Islet precursor cell (in vitro differentiated cells): ENCODE measurements at places on chromosomes 2 and 18.

GRCh38 chr2:237700512-237701032, 73.2 kb downstream of the LRRFIP1 start:
- peak; percentile 63 for DNase-seq

- DNase-seq, result no peak
These were observed 654.9 kb upstream of the SYT4 start for GRCh38 chr18:43932140-43932539.

GRCh38 chr2:234405462-234405861, 91.4 kb downstream of the ARL4C start:
- no peak for DNase-seq

GRCh38 chr2:72988041-72988440, 70.7 kb downstream of the EMX1 start:
- no peak for DNase-seq

DNA sequence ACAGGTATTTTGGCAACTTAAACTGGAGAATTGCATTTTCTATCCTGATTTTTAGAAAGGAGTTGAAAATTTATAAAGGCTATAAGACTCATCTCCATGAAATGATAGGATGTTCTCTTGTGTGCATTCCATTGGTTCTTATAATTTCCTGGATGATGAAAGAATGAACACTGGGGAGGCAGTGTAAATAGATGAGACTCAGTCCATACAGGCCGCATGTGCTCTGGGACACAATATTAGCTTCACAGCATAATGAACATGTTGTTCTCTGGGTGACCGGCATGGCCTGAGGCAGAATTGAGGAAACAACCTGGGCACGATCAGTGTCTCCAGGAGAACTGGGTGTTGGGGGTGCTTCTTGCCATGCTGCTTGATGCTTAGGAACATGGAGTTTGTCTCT, 38.8 kb downstream of the AOX1 start:
- DNase-seq, result no peak

- DNase-seq, result no peak
These were observed 22.2 kb downstream of the ZNF521 start for GRCh38 chr18:25329783-25330182.

GRCh38 chr2:74407682-74408081, 13.7 kb downstream of the C2orf81 start:
- no peak for DNase-seq

GRCh38 chr2:55616551-55617174, 759 bp downstream of the PPP4R3B start:
- peak; percentile 54 for DNase-seq

DNA sequence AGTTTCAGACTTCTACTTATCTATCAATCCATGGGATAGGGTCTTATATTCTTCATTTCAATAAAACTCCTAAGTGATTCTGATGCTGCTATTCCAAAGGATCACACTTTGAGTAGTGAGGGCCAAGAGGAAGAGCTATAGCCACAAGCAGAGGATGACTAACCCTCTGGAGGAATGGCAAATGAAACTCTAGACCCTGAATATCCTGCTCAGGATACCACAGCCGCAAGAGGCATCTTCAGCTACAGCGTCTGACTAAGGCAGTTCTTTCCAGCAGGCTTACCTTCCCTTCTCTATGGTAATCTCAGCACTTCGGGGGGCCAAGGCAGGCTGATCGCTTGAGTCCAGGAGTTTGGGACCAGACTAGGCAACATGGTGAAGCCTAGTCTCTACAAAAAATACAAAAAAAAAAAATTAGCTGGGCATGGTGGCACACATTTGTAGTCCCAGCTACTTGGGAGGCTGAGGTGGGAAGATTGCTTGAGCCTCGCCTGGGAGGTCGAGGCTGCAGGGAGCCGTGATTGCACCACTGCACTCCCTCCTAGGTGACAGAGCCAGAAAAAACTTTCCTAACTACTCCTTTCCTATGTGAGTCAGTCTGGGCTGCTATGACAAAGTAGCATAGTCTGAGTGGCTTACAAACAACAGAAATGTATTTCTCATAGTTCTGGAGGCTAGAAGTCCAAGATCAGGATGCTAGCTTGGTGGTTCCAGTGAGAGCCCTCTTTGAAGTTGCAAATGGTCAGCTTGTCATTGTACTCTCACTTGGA, 371.9 kb downstream of the IRS1 start:
- peak; percentile 74 for DNase-seq

GRCh38 chr2:190180313-190181122, 118.0 kb upstream of the MSTN start:
- peak; percentile 91 for DNase-seq

DNA sequence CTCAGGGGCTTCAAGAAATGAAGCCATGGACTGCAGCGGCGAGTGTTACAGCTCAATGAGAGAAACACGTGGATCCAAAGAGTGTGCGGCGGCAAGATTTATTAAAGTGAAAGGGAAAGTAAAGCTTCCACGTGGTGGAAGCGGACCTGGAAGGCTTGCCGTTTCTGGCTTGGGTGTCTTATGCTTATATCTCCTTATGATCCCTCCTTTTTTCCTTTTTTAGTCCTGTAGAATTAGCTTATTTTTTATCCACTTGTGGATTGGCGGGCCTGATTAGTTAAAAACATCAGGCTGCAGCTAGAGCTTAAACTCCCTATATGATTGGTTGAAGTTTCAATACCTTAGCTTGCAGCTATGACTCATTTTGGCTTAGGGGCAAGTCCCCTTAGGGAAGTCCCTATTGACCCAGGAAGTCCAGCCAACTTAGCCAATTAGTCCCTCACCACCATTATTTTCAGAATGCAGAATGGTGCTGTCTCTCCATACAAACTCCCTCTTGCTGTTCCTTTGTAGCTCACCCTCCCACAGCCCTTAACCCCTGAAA, 11.6 kb upstream of the HNMT start:
- DNase-seq, result peak; percentile 64

- no peak for DNase-seq
These were observed 66.8 kb upstream of the ATG16L1 start for GRCh38 chr2:233184669-233185068.

DNA sequence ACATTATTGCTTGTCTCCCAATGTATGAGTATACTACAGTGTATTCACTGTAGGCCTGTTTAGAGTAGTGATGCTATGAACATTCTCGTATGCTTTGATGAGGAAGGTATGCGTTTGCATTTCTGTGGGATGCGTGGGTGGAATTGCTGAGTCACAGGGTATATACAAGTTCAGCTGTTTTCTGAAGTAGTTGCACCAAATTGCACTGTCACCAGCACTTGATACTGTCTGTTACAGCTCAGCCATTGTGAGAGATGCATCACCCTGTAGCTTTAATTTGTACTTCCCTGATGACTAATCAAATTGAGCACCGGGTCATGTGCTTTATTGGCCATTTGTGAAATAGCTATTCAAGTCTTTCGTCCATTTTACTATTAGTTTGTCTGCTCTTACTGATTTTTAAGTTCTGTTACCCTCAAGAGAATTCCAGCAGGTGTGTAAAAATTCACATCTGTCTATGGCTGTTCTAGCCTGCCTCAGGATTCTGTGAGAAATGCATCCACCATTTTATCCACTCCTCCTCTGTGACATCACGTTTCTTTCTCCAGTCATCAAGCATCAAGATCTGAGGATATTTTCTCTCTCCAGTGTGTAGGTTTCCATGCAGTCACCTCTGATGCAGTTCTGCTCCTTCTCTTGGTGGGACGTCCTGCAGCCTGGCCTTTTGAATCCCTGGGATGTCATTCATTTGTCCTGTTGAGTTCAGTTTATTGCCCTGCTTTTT, 72.5 kb downstream of the DGKD start:
- peak; percentile 75 for DNase-seq

DNA sequence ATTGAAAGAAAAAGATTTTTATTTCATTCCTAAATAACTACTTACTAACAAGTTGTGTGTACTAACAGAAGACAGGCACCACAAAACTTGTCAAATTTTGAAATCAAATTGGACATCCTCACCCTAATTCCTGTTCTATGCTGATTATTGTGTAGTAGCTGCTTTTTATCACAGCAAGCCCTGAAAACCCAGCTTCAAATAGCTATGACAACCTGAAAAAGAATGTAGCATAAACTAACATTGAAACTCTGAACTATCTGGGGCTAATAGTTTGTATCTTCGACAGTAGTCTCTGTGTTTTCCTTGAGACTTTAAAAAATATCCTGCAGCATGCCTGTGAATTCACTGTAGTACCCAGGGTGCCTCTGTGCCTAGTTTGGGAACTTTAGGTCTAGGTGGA, 122.6 kb downstream of the WDPCP start:
- no peak for DNase-seq

- no peak for DNase-seq
These were observed 22.5 kb downstream of the PASK start for GRCh38 chr2:241126771-241127202.

- no peak for DNase-seq
These were observed 42.5 kb downstream of the TANC1 start for GRCh38 chr2:159010963-159011362.

DNA sequence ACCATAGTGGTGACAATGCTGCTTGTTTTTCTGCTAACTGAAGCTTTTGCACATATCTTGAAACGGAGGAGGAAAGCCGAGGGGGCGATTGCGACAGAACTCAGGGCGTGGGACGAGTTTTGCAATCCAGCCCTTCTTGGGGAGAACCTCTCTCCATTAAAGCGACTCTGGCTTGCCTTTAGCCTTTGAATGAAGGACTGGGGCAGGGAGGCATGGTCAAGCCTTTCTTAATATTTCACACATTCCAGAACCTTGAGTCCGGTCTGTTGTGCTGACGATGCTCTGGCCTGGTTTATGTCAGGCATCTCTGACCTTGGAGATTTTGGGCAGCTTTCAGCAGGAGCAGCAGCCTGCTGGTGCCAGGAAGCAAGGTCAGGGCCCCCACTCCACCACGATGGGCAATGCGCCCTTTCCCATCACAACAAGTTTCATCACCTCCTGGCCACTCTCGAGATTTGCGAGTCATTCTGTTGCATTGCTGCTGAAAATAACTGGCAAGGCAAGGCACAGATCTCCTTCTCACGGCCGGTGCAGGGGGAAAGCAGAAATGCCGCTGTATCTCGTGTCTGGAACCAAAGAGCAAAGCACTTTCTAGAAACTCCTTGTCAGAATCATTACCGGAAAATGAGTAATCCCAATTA, 10.8 kb downstream of the EMILIN2 start:
- DNase-seq, result peak; percentile 90

GRCh38 chr18:12946549-12947284, 1.1 kb upstream of the SEH1L start:
- DNase-seq, result peak; percentile 89

- DNase-seq, result no peak
These were observed 116.4 kb upstream of the VWC2L start for GRCh38 chr2:214294426-214294825.

DNA sequence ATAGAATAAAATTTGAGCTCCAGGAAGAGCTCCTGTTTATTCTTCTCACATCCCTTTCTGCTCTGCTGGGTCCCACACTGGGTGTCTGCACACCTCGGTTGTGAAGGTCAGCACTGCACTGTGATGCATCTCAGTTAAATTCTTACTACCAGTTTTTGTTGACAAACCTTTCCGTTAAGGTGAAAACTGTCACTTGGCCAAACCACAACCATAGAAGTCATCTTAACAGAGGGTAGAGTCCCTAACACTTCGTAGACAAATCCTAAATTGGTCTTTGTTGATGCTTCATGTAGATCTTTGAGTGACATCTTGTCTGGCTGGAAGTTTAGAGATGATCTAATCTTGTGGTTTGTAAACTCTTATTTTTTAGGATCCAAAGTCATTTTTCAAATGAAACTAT, 167.4 kb upstream of the MAP3K20 start:
- DNase-seq, result no peak

GRCh38 chr2:40434731-40435271, 17.1 kb downstream of the SLC8A1 start:
- DNase-seq, result peak; percentile 98

- DNase-seq, result no peak
These were observed 76.7 kb upstream of the TWIST2 start for GRCh38 chr2:238771218-238771617.

GRCh38 chr2:73414696-73415095, 29.1 kb downstream of the ALMS1 start:
- DNase-seq, result no peak

DNA sequence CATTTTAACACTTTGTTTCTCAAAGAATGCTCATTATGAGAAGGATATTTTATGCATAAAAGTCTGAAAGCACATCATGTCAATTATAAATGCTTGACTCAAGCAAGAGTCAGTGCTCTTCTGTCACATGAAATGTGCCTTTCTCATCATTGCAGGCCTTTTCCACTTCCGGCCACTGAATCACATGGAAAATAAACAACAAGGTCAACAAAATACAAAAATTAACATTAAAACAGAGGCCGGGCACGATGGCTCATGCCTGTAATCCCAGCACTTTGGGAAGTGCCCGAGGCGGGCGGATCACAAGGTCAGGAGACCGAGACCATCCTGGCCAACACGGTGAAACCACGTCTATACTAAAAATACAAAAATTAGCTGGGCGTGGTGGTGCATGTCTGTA, 480.6 kb downstream of the SPAG16 start:
- DNase-seq, result no peak

GRCh38 chr2:217049956-217050355, 190.1 kb upstream of the TNP1 start:
- no peak for DNase-seq

- DNase-seq, result peak; percentile 96
These were observed 105.6 kb upstream of the LDLRAD4 start for GRCh38 chr18:13112982-13113381.

DNA sequence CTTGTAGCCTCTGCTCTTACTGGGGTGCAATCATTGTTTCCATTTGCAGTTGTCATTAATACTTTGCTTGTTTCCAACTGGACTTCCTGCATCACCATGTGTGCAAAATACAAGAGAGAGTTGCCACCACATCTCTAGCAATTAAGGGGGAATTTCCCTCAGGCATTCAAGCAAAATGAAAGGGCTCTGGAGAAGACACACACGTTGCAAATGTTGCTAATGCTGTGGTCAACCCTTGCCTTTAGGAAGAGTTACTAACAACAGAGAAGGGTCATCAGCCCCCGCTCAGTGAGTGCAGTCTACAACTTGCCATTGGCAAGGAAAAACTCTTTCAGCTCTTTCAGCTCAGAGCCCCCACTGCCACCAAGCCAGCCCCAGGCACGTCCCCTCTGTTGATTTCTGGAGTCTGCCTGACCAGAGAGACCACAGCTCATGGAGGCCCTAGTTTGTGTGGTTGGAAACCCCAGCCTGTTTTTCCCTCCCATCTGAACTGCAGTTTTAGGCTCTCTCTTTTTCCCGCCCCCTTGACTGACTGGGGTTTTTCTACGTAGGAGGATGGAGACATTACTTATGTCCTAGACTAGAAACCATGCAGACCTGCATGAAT, 25.9 kb upstream of the GPR45 start:
- DNase-seq, result no peak
